Aorta (tissue), 5 donors: ENCODE measurements at places on chromosomes 6 and 20. TPM values are rescaled to one million over a fixed set of nuclear protein-coding genes. Genes with fewer than 3 reads are reported as not detected.
A peak's percentile ranks its signal among the peaks of the same experiment; 100 is the strongest.

KHDC1L gene
- not detected for polyA plus RNA-seq

- no peak for DNase-seq
These were observed 159.3 kb downstream of the CD83 start for GRCh38 chr6:14276667-14277404.

DNA sequence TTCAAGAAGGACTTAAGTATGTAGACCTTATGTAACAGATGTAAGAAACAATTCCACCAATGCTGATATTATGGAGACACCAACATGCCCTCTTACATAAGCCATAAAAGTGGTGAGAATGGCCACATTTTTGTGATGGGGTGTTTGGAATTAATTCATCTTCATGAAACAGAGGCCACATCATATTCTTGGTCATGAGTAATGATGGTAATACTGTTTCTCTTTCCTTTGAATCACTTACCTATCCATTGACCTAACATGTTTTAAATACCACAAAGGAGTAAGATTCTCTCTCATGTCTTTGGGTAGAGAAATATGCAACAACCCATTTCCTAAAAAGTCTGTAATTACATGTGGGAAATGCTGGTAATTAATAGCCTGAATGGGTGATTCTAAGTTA lies 545.4 kb upstream of the FLRT3 start:
- DNase-seq: no peak

DNA sequence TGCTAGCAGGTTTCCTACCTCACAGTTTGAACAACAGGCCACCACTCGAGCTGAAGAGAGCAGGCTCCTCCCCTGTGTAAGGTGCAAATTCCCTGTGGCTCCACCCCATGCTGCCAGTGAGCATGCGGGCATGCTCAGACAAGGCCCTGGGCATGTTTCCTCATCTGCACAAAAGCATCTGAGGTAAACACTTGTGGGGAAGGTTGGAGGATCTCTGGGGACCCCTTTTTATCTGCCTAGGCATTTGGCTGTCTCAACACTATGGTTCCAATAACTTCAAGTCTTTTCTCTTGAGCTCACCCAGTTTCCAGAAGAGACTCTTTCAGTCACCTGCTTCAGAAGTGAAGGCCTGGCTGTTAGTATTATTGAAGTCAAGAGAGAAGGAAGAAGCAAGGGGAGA lies 9.4 kb downstream of the C6orf58 start:
- no peak for DNase-seq

- DNase-seq: no peak
These were observed 139.8 kb upstream of the TNFAIP3 start for GRCh38 chr6:137727216-137727765.

GRCh38 chr20:93641-94040 lies 6.2 kb downstream of the DEFB125 start:
- no peak for DNase-seq

TDRD6 gene
- not detected for polyA plus RNA-seq

DNA sequence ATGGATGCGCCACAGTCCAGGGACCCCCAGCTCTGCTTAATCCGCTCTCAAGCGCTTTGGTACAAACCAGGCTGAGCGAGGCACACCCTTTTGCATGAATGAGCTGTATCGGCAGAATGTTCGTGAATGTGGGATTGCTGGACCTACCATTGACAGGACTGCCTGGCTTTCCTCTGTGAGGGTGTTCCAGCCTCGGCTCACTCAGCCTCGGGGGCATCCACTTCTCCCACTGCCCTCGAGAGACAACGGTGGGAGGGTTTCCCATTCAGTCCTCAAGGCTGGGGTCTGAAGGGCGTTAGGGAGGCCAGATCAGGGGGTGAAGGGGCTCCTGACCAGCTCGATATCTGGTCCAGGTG lies 17.4 kb downstream of the MDFI start:
- peak; percentile 4 for DNase-seq

DNA sequence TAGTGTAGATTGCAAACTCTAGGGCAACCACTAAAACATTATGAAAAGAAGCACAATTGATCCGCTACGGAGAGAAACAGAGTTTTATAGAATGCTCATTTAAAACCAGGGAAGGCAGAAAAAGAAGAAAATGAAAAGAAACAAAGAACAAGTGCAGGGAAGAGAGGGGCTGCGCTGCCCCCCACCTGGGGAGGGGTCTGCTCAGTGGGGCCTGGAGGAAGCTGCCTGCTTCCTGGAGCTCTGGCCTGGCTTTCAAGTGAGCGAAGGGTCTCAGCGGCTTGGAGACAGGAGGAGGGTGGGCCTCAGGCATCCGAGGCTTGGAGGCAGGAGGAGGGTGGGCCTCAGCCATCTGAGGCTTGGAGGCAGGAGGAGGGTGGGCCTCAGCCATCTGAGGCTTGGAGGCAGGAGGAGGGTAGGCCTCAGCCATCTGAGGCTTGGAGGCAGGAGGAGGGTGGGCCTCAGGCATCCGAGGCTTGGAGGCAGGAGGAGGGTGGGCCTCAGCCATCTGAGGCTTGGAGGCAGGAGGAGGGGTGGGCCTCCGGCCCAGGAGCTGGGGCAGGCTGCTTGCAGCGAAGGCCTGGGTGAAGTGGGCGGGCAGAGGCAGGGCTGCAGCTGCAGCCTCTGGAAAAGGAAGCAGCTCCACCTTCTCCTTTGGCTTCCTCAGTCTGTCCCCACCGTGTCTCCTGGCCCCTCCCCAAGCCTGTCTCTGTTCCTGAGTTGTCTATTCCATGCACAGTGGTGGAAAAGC lies 406.3 kb downstream of the TAF4 start:
- no peak for DNase-seq

- no peak for DNase-seq
These were observed 7.9 kb downstream of the BPIFB3 start for GRCh38 chr20:33061658-33062028.

DNA sequence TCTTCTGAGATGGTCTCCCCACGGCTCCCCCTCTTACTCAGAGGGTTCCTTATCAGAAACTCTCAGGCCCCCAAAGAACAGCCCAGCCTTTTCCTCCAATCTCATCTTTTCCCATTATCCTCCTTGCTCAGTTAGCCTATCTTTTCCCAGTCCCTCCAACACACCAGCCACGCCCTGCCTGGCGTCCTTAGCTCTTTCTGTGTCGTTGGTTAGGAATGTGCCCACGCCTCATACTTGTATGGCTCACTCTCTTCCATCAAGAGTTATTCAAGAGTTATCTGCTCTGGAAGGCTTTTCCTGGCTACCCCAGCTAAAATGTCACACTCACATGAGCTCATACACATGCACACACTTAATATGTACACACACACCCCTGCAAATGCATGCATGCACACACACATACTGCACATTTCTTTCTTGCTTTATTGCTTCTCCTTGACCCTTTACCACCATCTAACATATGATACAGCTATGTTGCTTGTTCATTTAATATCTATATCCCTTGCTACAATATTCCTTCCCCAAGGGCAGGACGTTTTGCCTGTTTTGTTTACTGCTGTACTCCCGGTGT lies 37.6 kb downstream of the SLC2A10 start:
- DNase-seq: no peak
